ENCODE measurements at places on chromosomes 16 and 17.

GRCh38 chr17:82077617-82078358, 12.2 kb upstream of the DUS1L start:
- no peak for DNase-seq

DNA sequence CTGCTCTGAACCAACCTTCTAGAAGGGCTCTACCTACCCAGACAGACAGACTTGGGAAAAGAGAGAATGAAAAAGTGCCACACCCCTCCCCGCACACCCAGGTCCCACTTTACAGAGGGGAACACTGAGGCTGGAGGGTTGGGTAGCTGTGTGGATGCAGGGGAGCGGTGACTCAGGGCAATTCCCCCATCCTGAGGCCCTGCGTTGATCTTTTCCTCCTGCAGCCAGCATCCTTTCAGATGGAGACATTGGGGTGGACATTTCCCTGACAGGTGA, 10.0 kb downstream of the CETP start:
- no peak for DNase-seq

DNA sequence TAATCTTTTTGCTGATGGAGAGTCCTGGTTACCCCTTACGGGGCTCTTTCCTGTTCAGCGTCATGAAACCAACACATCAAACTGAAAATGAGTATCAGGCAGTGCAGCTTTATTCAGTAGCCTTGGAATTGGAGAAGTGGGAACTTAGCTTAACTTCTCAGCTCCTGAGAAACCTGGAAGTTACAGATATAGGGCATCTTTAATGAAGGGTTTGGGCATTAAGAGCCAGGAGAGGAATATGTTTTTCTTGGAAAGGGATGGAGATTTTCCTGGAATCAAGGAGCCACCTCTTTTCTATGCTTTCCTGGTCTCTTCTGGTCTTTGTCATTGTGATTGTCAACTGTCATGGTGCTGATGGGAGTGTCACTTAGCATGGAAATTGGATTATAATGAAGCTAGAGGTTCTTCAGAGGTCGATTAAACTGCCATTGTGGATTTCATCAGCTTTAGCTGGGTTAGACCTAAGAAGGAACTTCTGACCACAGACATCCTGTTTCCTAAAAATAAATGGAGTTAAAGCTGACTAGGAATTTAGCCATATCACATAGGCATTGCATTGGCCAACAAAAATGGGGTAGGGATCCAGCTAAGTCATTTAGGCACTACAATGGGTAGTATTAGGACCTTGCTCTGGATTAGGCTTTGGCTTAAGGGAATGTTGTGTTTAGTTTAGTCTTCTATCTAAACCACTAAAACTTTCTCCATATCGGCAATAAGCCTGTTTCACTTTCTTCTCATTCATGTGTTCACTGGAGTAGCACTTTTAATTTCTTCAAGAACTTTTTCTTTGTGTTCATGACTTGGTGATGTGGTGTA, 186.4 kb downstream of the BCAS3 start:
- DNase-seq, result no peak

DNA sequence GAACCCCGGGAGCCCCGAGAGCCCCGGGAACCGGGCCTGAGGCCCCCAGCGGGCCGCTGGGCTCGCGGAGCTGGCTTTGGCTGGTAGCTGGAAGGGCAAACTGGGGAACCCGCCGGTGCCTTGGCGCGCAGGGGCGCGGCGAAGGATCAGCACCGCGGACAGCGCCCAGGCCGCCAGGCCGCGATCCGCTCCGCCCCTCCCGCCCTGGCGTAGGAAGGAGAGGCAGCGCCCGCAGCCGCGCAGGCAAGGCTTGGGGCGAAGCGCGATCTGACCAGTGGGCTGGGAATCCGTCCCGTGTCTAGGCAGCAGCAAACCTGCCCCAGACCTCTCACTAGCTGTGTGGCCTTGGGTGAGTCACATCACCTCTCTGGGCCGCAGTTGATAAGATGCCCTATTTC, 331 bp upstream of the CCDC92B start:
- no peak for DNase-seq

DNA sequence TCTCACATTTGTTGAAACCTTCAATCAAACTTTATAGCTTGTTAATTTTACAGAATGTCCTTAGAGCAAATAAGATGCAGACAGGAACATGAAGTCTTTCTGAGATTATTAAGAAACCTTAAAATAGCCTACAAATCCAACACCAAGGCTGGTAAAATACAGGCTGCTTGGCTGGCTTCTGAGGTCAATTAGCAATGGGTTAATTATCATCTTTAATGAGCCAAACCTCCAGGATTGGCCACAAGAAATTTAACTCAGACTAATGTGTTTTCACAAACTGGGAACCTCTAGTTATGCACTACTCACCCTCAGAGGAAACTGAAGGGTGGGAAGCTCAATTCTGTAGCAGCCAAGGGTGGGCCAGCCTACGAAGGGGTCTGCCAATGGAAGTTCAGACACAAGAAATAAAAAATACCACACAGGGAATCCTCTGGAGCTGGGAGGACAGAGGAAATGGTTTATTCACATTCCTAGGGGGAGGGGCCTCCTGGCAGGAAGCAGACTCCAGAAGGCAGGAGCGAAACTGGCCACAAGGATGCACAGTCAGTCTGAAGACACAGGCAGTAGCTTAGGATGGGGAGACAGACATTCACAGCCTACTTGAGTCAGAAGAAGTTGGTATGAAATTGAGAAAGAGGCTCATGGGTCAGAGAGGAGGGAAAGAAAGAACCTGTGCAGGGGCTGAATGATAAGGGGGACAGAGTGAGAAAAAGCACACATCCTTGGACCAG, 36.1 kb downstream of the HIC1 start:
- no peak for DNase-seq

GRCh38 chr17:63399856-63400255, 46.2 kb downstream of the CYB561 start:
- no peak for DNase-seq

- DNase-seq, result no peak
These were observed 6.2 kb downstream of the ATP6V0D1 start for GRCh38 chr16:67474551-67475455.

- no peak for DNase-seq
These were observed 11.0 kb upstream of the WFIKKN2 start for GRCh38 chr17:50824429-50824828.

DNA sequence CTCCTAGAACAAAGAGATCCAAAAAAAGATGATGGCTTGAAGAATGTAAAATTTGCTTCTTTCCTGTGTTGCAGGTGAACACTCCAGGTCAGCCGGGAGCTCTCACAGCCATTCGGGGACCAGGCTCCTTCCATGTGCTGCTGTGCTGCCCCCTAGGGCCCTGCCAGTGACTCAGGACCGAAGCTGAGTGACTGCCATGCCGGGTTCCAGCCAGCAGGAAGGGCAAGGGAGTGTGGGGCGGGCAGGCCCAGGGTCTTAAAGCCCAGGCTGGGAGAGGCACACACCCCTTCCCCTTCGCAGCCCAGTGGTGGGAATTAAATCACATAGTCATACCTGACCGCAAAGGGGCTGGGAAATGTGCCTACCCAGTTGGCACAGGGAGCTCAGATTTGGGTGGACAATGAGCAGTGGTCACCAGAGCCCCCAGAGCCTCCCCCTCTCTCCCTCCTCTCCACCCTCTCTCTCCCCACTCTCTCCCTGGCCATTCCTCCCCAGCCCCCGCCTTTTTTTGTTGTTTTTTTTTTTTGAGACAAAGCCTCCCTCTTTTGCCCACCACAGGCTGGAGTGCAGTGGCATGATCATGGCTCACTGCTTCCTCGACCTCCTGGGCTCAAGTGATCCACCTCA, 11.5 kb downstream of the EPOP start:
- DNase-seq, result peak; percentile 36

GRCh38 chr17:77054936-77055335, 85.8 kb upstream of the SEC14L1 start:
- no peak for DNase-seq

- DNase-seq, result no peak
These were observed 84.8 kb upstream of the TBC1D3K start for GRCh38 chr17:37839196-37839978.

DNA sequence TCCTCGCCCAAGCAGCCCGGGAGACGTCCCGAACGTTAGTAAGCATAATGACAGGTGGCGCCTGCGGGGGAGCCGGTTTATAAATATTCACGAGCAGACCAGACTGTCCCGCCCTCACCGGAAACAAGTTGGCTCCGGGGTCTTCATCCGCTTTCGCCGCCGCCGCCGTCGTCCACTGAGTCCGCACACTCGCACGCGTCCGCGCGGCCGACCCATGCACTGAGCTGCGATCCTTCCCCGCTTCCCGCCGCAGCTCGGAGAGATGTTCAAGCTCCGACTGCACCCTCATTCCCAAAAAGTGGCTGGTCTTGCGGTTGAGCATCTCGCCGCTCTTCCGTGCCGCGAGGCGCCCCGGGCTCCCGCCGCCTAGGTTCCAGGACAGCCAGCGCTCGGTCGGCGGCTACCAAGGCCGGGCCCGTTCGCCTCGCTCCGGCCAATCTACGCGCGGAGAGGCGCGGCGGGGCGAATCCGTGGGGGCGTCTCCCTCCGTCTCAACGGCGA, 385 bp downstream of the CFAP119 start:
- no peak for DNase-seq

DNA sequence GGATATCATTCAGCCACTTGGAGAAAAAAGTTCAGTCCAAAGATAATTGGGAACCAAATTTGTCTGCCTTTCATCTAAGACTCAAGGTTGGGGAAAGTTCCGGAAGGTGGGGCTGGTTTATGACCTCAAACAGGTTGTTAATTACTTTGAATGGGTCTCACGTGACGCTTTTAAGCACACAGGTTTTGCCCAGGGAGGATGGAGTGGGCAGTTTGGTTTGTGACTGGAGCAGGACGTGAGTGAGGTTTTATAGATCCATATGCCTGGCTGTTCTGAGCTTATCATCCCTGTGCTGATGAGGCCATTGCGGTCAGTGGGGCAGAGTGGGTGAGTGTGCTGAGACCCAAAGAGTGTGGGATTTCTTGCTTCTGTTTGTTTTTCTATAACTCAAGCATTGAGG, 38.7 kb upstream of the GPRC5B start:
- DNase-seq, result no peak

DNA sequence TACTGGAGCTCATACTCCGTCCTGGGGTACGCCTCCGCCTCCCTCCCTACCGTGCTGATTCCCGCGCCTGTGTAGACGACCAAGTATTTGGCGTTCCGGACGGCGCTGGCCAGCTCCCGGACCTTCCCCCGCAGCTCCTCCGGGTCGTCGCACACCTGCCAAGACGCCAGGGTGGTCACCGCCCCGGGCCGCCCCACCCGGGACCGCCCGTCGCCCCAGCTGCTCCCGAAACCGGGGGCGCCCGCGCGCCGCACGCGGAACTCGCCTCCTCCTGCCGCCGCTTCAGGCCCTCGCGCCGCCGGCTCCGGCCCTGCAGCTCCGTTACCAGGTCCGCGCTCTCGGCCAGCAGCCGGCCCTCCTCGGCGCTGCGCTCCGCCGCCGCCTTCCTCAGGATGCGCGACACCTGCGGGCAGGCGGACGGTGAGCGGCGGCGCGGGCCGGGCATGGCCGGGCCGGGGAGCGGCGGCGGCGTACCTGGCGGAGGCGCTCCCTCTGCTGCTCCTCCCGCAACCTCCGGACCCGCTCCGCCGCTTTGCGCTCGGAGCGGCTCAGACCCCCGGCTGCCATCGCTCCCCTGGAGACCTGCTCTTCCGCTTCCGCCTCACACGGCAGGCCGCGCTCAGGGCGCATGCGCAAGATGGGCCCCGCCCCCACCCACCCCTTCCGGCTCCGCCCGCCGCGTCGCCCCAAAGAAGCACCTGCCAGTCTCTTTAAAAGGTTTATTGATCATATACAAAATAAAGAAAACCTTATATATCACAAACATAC, at the start of gene SIRT7:
Gene SIRT7, minus strand, starts transcription at position 612 of the 768 bp plus-strand sequence. Its CDS starts 45 bp downstream, at position 567.
- peak; percentile 19 for DNase-seq

DNA sequence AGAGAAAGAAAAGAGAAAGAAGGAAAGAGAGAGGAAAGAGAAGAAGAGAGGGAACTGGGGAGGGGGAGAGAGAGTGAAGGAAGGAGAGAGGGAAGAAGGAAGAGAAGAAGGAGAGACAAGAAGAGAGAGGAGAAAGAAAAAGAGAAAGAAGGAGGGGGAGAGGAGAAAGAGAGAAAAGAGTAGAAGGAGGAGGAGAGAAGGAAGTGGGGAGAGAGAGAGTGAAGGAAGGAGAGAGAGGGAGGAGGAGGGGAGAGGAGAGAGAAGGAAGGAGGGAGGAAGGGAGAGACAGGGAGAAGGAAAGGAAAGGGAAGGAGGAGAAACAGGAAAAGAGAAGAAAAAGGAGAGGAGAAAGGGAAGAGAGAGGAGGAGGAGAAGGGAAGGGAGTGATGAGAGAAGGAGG, 208.5 kb downstream of the MAF start:
- DNase-seq, result no peak

GRCh38 chr16:14486520-14487303, 143.3 kb downstream of the PARN start:
- no peak for DNase-seq

DNA sequence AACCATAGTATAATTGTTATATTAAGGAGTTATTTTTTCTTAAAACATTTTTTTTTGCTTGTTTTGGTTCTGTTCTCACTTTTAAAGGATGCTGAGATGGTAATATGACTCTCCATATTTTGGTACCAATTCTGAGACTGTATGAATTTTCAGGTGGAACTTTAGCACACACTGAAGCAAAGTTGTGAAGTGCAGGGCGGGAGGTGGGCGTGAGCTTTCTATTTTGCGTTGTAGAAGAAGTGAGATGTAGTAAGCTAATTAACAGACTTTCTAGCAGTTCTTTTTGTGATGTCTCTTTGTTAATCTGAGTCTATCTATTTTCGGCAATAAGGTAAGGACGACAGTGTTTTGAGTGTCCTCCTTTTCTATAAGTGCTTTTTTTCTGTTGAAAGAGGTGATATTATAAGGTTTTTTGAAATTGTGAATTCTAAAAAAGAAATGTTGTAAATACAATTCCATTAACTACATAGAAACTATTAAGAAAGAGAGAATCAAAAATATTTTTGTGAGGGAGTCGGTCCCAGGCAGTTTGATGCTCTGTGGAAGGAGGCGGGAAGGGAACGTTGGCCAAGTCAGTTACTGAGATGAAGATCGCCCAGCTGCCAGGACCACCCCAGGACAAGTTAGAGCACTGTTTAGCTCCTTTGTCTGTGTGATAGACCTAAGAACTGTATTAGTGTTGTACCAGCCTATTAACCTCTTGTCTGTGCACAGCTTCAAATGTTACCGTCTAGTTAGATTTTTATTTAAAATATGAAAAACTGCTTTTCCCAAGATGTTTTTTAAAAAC, 65.0 kb downstream of the CCDC182 start:
- DNase-seq, result no peak

GRCh38 chr16:65429504-65430181, 307.8 kb upstream of the CDH11 start:
- DNase-seq, result no peak

GRCh38 chr17:35404360-35404759, 27.9 kb downstream of the SLFN12 start:
- no peak for DNase-seq

DNA sequence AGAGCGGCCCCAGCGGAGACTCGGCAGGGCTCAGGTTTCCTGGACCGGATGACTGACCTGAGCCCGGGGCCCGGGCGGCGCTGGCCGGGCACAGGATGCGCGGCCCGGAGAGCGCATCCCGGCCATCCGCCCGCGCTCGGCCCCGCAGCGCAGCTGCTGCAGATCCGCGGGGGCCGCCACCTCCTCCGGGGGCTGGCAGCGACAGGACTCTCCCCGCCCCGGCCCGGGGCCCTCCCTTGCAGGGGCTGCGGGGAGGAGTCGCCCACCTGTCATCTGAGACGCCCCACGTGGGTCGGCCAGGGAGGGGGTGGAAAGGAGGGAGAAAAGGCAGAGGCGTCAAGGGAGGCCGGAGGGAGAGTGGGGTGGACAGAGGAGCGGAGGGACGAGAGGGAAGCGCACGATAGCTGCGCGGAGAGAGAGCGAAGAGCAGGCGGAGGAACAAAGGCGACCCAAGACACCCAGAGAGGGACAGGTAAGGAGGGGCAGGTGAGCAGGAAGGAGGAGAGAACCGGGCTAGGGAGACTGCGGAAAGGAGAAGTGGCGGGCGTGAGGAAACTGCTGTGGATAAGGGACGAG, 471 bp upstream of the PRKAR1A start:
- no peak for DNase-seq

All from NCI-H1436 treated with DMSO at 0.1 percent for 48 hours (cell line).